ENCODE measurements at places on chromosomes 5 and 9.

GRCh38 chr9:123724211-123724796, 205.6 kb downstream of the DENND1A start:
- peak; percentile 12 for DNase-seq

DNA sequence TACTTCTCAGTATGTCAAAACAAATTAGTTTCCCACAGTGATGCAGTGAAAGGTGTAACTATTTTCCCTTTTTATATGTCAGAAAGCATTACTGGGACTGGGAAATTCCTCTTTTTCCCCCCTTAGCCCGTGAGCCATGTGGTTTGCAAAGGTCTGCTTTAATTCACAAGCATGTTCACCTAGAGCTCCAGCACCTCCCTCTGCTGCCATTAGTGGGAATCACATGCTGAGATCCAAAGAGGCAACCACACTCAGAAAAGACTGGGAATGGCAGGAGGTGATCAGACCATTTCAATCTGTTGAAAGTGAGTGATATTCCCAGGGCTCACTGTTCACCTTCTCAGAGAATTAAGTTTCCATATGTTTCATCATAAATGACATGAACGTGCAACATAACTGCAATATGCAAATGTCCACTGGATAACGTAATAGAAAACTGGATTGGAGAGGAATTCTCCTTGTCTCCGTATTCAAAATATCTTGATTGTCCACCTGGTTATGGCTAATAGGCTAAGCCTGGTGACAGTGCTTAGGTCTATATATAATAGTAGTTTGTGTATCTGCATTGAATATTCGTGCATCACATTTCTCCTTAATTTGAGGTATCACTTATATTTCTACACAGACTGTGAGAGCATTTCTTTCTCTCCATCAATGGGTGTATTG, 703.5 kb upstream of the WWC1 start:
- DNase-seq = no peak

- no peak for DNase-seq
These were observed 143.2 kb upstream of the ANKH start for GRCh38 chr5:15014809-15015208.

DNA sequence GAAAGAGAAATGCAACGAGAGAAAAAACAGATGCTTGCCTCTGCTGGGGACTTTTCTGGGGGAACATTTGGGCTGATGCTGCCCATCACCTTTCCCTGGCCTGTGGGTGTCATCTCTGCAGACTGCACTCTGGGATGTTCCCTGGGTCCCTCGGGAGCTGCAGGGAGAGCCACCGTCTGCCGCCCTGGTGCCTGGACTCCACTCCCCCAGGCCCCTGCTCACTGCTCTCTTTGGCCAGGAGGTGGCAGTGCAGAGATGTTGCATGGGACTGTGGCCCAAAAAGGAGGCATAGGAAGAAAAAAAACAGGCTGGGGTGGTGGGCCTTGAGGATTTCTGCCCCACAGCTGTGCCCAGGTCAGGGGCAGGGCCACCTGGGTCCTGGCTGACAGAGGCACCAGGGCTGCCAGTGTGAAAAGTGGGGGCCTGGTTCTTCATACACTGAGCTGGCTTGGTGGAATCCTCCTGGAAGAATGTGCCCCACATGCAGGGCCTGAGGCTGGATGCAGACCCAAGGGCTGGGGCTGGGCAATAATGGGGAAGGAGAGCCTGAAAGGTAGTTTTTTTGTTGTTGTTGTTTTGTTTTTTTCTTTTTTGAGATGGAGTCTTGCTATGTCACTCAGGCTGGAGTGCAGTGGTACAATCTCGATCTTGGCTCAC, 353.6 kb downstream of the SLIT3 start:
- DNase-seq = peak; percentile 47

DNA sequence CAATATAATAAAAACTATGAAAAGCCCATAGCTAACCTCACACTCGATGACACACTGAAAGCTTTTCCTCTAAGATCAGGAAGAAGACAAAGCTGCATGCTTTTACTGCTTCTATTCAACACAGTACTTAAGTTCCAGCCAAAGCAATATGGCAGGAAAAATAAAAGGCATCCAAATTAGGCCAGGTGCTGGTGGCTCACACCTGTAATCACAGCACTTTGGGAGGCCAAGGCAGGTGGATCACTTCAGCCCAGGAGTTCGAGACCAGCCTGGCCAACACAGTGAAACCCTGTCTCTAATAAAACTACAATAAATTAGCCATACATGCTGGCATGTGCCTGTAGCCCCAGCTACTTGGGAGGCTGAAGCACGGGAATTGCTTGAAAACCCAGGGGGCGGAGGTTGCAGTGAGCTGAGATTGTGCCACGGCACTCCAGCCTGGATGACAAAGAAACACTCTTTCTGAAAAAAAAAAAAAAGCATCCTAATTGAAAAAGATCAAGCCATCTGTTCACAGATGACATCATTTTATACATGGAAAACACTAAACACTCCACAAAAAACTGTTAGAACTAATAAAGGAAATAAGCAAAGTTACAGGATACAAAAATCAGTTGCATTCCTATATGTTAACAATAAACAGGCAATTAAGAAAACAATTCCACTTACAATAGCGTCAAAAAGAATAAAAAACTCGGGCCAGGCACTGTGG, 17.9 kb downstream of the ZFR start:
- no peak for DNase-seq

GRCh38 chr5:124648902-124649467, 97.5 kb downstream of the ZNF608 start:
- DNase-seq = no peak

DNA sequence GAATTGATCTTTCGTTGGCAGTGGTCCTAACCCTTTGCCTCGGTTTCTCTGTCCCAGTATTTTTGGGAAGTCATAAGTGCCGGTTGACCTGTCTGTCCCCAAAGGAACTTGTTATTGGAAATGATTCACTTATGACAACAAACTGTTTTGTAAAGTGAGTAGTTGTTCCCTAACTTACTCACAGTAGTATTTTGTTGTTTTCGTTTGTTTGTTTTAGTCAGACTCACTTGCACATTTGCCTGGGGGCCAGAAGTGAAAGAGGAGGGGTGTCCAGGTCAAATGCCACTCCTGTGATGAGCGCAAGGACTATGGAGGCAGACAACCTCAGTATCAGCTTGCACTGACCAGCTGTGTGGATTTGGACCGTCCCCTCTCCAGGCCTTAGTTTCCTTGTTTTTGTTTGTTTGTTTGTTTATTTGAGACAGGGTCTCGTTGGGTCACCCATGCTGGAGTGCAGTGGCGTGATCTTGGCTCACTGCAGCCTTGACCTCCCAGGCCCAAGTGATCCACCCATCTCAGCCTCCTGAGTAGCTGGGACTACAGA, 47.3 kb downstream of the ANKRD55 start:
- DNase-seq = no peak

GRCh38 chr5:122908662-122909061, 63.2 kb downstream of the SNX24 start:
- no peak for DNase-seq

DNA sequence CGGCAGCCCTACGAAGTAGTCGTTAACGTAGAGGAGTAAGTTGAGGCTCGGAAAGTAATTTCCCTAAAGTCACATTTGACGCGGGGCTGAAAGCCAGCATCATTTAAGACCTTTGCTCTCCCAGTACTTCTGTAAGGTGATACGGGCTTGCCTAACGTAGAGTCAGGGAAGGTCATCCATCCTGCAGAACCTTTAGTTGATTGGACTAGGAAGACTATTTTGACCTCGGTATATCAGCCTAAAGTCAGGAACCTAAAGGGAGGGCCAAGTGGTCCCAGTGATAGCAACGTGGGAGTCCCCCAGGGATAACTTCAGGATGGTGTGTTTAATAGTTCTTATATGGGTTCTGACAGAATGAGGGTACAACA, 657 bp downstream of the NUP214 start:
- DNase-seq = no peak

- no peak for DNase-seq
These were observed 48.9 kb downstream of the PFDN1 start for GRCh38 chr5:140253985-140254384.

Measured in common myeloid progenitor, CD34-positive (primary cell).